ENCODE measurements at places on chromosomes 7 and 10.
A peak's percentile ranks its signal among the peaks of the same experiment; 100 is the strongest.

GRCh38 chr7:102981451-102981850 lies 68.7 kb downstream of the LRRC17 start:
- no peak for DNase-seq

- no peak for DNase-seq
These were observed 12.1 kb upstream of the CPA2 start for GRCh38 chr7:130254555-130254954.

DNA sequence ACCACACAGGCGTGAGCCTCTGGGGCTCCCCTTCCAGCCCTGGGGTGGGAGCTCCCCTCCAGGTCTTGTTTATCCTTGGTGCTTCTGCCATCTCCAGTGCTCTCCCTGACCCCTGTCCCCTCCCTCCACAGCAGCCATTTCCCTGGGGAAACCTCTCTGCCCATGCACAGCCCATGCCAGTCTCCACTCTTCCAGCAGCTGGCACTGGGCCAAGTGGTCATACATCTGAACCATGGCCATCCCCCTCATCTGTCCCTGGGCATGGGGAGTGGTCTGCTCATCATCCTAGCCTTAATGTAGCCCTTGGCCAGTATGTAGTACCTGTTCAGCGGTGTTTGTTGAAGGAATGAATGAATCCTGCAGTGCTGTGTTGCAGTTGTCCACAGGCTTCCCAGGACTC lies 172.4 kb upstream of the ZNF32 start:
- DNase-seq = no peak

DNA sequence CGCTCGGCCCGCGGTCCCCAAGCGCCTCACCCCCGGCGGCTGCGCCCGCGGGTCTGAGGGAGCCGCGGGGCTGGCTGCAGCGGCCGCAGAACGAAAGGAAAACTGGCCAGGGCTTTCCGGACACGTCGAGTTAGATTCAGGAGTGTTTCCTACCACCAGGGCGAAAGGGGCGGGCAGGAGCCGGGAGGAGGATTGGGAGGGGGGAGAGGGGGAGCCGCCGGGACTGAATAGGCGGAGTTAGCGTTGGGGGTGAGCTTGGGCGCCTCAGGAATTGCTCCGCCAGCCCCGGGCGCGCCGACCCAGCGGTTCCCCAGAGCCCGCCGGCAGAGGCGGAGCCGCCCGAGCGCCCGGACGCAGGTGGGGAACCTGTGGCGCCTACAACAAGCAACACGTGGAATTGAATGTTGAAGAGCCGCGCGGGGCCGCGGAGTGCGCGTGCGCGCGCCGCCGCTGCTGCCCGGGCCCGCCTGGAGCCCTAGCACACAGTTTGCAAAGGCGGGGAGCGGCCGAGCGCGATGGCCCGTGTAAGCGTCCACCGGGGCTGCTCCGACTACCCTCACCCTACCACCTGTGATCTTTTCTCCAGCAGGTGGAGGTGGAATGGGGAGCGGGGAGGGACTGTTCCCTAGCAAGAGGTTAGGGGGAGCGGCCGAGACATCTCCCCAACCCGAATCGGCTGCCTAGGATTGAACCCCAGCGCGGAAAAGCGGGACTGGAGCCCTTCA lies at the start of gene CADPS2:
Gene CADPS2 (minus strand): TSS at position 104 of the 725 bp plus-strand sequence. CDS start 123 bp downstream, outside the sequence.
- DNase-seq = peak; percentile 65

- DNase-seq = peak; percentile 43
These were observed 2.1 kb downstream of the CAMK2G start for GRCh38 chr10:73872190-73872710.

GRCh38 chr7:52747817-52748216 lies 287.6 kb upstream of the POM121L12 start:
- DNase-seq = no peak

DNA sequence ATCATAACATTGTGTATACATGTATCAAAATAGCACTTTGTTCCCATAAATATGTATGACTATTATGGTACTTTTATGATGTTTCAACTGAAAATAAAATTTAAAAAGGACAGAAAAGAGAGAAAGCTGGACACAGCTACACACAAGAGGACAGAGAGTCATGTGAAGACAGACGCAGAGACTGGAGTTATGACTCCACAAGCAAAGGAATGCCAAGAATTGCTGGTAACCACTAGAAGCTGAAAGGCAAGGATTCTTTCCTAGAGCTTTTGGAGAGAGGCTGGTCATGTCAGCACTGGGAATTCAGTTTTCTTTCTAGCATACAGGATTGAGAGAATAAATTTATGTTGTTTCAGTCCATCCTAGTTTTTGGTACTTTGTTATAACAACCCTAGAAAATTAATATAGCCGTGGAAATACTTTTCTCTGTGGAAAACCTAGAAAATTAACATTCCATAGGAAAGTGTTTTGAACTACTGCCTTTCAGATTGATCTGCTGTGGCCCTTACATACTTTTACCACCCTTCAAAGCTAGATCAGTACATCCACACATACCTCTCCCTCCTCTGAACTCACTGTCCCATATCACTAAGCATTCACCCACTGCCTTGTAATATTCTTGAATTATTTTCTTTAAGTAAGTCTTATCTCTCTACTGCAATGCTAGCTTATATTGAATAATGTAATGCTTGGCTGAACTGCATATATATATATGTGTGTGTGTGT lies 575.3 kb downstream of the IPMK start:
- DNase-seq = peak; percentile 91

- no peak for DNase-seq
These were observed 1.2 kb downstream of the MICALL2 start for GRCh38 chr7:1457949-1458682.

DNA sequence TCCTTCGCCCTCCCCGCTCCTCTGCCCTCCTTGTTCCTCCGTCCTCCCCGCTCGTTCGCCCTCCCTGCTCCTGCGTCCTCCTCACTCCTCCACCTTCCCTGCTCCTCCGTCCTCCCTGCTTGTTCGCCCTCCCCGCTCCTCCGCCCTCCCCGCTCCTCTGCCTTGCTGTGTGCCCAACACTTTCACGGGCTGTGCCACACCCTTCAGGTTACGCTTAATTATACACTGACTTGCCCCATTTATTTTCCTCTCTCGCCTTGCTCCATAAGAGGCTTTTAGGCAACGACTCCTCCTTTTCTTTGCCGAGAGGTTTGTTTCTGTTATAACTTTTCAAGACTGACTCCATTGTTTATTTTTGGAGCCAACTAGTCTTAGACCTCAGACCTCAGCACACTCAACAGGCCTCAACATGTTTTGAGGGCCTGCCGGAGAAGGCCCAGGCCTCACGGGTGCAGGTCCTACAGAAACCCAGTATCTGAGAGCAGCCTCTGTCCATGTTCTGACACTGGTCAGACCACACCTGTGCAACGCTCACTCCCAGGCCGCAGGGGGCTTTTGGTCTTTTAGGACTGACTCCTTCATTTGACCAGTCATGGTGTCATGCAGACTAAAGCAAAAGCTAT lies 18.2 kb upstream of the PRKAG2 start:
- DNase-seq = no peak

- DNase-seq = peak; percentile 85
These were observed 78.1 kb downstream of the TPST1 start for GRCh38 chr7:66283003-66283920.

DNA sequence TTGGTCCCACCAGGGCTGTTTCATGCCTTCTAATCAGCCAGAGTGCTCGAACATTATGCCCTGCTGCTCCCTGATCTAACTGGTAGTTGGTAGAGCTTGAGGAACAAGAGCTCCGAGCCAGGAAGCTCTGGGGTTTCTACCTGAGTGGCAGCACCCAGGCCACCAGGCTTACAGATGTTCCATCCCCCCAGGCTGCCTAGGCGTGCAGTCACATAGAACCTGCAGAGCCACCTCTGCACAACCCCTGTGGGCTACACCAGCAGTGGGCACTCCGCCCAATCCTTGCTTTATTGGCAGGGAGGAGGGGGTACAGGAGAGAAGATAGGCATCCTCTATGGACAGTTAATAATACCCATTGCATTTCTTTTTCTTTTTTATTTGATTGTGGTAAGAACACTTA lies 21.8 kb downstream of the MAP3K8 start:
- DNase-seq = no peak

GRCh38 chr10:76085002-76085816 lies 653.8 kb downstream of the LRMDA start:
- DNase-seq = no peak

All from fibroblast of skin of right biceps (primary cell).